ENCODE measurements at places on chromosomes 2 and 18. TPM values are rescaled to one million over a fixed set of nuclear protein-coding genes. Genes with fewer than 3 reads are reported as not detected.

NMUR1 gene
- total RNA-seq, result not detected

CHAC2 gene
- 1.3 TPM for total RNA-seq

TGOLN2 gene
- total RNA-seq, result 83.1 TPM

PAX3 gene
- 16.5 TPM for total RNA-seq

RNF125 gene
- total RNA-seq, result 5.2 TPM

ZNF407 gene
- 16.8 TPM for total RNA-seq

PPP1R1C gene
- total RNA-seq, result 0.97 TPM

ALPI gene
- total RNA-seq, result not detected

DNA sequence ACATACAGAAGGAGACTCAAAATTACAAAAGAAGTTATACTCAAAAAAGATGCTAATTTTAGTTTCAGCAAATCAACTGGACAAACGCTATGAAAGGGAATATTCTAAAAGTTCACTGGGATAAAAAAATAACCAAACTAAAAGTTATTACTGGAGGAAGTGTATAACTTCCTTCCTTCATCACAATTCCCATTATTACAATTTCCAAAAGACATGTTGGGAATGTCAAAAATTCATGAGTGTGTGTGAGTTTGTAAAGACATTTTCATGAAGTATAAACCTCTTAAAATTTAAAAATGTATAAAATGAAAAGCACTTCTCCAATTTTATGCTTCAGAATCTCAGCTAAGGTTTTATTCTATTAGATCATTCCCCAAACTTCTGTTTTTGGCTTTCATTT, 67.8 kb downstream of the MERTK start:
- no peaks in the 10 kb centered on the region for H3K27me3 ChIP-seq
- H3K4me1 ChIP-seq, result peaks cover 4% of the 10 kb centered on the region
- H3K27ac ChIP-seq, result no peak overlapping the region
- DNase-seq, result no peak
- H3K4me3 ChIP-seq, result no peak overlapping the region

DNA sequence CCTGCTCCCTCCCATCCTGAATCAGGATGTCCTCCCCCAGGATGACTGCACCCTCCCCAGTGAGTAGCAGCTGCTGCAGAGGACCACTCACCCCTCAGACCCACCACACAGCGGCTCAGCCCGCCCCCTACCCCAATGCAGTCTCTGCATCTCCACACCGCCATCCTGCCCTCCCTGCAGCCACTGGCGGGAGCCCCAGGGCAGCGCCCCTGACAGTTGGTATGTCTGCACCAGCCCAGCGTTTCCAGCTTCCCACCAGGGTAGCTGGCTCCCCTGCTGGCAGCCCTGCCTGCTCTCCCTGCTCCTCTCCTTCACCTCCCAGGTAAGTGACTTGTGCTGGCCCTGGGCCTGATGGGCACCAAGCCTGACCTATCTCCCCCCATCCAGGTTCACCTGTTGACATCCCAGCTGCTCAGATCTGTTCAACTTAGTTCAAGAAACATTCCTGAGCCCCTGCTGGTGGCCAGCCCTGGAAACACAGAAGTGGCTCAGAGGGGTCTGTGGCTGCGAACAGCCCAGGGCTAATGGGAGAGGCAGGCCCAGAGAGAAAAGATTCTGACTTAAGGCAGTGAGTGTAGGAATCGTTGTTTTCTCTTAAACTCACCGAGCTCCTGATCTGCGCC, 117.7 kb upstream of the RAB6C start:
- no peak for DNase-seq
- H3K36me3 ChIP-seq, result no peaks in the 10 kb centered on the region
- no peak overlapping the region for H3K4me3 ChIP-seq
- H3K27me3 ChIP-seq, result peaks cover 7% of the 10 kb centered on the region
- H3K4me1 ChIP-seq, result no peaks in the 10 kb centered on the region

GRCh38 chr2:191264647-191265081, 19.5 kb downstream of the MYO1B start:
- no peak overlapping the region for H3K4me3 ChIP-seq
- H3K27me3 ChIP-seq, result no peaks in the 10 kb centered on the region
- no peak for DNase-seq
- H3K4me1 ChIP-seq, result peaks cover 48% of the 10 kb centered on the region

- H3K36me3 ChIP-seq, result peaks cover 22% of the 10 kb centered on the region
- H3K27me3 ChIP-seq, result no peaks in the 10 kb centered on the region
- no peak overlapping the region for H3K4me3 ChIP-seq
- H3K27ac ChIP-seq, result no peak overlapping the region
- H3K4me1 ChIP-seq, result peaks cover 29% of the 10 kb centered on the region
Measured at GRCh38 chr2:69801745-69802290, 27.6 kb upstream of the GMCL1 start.

DNA sequence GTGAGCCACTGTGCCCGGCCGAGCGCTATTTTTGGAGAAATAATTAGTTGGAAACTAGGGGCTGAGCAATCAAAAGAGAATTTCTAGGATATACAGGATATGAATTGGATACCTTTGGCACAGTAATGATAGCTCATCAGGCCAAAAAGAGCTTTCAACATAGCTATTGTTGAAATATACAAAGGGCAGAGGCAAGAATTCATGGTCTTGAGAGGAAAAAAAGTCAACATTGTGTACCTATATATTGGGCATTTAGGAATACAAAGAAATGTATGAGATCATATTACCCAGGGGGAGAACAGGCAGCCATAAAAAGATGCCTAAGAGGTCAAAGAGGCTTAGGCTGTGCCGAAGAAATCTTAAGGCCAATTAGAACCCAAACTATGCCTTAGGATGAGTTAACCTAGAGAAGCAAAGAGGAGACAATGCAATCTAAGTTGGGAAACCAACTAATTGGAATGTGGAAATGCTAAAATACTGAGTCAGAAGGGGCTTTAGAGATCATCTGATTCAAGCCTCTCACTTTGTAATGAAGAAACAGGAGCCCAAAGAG, 99.0 kb downstream of the RBBP8 start:
- H3K4me1 ChIP-seq, result no peaks in the 10 kb centered on the region
- no peak overlapping the region for H3K27ac ChIP-seq
- no peak for DNase-seq
- H3K36me3 ChIP-seq, result no peaks in the 10 kb centered on the region

DNA sequence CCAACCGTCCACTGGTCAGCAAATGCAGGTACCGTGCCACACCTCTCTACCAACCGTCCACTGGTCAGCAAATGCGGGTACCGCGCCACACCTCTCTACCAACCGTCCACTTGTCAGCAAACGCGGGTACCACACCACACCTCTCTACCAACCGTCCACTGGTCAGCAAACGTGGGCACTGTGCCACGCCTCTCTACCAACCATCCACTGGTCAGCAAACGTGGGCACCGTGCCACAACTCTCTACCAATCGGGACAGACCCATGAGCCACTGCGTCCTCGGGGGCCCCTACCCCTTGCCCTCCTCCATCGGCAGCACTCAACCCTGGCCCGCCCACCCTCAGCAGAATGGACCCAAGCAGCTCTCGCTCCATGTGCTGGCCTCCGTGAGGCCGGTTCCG, 226.4 kb upstream of the SALL3 start:
- H3K27me3 ChIP-seq, result peaks cover 9% of the 10 kb centered on the region
- no peak overlapping the region for H3K27ac ChIP-seq
- H3K36me3 ChIP-seq, result peaks cover 8% of the 10 kb centered on the region

GRCh38 chr2:191173206-191173605, 22.4 kb upstream of the STAT4 start:
- H3K27ac ChIP-seq, result no peak overlapping the region
- H3K4me1 ChIP-seq, result peaks cover 13% of the 10 kb centered on the region

DNA sequence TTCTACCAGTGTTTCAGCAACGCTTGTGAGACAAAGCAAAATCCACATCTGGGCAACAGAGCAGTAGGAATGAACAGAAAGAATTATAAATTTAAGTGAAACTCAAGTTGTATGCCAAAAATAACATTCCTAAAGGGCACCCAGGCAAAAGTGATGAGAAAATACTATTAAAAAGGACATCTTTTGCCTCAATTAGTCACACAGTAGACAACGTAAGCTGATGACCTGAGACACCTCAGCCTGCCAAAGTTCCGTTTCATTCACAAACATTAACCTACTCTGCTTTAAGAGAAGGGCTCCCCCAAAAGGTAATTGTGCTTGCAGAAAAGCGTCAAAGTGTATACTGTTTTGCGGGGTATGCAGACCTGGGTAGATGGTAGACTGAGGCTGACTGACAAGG, 7.2 kb downstream of the HDLBP start:
- no peak overlapping the region for H3K4me3 ChIP-seq
- peaks cover 25% of the 10 kb centered on the region for H3K4me1 ChIP-seq
- no peaks in the 10 kb centered on the region for H3K36me3 ChIP-seq
- DNase-seq, result no peak

GRCh38 chr2:15816674-15817406, 123.5 kb upstream of the MYCN start:
- no peak overlapping the region for H3K27ac ChIP-seq
- H3K27me3 ChIP-seq, result peaks cover 8% of the 10 kb centered on the region
- no peak for DNase-seq
- no peaks in the 10 kb centered on the region for H3K36me3 ChIP-seq
- H3K4me3 ChIP-seq, result no peak overlapping the region
- peaks cover 12% of the 10 kb centered on the region for H3K4me1 ChIP-seq

- no peak overlapping the region for H3K4me3 ChIP-seq
- no peaks in the 10 kb centered on the region for H3K36me3 ChIP-seq
- peaks cover 5% of the 10 kb centered on the region for H3K4me1 ChIP-seq
- no peak for DNase-seq
Measured at GRCh38 chr18:8783335-8783993, 78.1 kb downstream of the MTCL1 start.

- H3K27ac ChIP-seq, result no peak overlapping the region
- no peaks in the 10 kb centered on the region for H3K27me3 ChIP-seq
- no peaks in the 10 kb centered on the region for H3K36me3 ChIP-seq
- no peak overlapping the region for H3K4me3 ChIP-seq
Measured at GRCh38 chr2:66872081-66872985, 437.4 kb downstream of the MEIS1 start.

- H3K36me3 ChIP-seq, result no peaks in the 10 kb centered on the region
- no peak overlapping the region for H3K27ac ChIP-seq
- no peak overlapping the region for H3K4me3 ChIP-seq
- DNase-seq, result no peak
- peaks cover 1% of the 10 kb centered on the region for H3K27me3 ChIP-seq
- peaks cover 7% of the 10 kb centered on the region for H3K4me1 ChIP-seq
Measured at GRCh38 chr2:24088821-24089359, 4.3 kb upstream of the TP53I3 start.

DNA sequence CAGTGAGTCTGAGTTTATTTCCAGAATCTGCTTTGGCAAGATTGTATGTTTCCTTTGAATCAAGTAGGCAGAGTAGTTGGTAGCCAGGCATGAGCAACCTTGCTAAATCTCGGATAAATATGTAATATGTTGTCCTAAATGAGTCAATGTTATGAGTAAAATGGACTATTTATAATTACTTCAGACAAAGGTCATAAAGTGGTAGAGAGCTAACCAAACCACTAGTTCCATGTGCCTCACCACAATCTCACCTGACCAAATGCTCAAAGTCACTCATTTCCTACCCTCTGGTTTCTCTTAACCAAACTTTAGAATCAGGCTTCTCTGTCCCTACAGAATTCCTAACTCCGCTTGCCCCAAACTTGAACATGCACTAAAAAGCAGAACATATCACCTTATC, 261.2 kb upstream of the FSIP2 start:
- no peaks in the 10 kb centered on the region for H3K36me3 ChIP-seq
- DNase-seq, result no peak
- no peak overlapping the region for H3K4me3 ChIP-seq
- H3K4me1 ChIP-seq, result peaks cover 2% of the 10 kb centered on the region

Measured in endothelial cell (in vitro differentiated cells).